Myocyte (in vitro differentiated cells): ENCODE measurements at places on chromosomes 12 and 14. TPM values are rescaled to one million over a fixed set of nuclear protein-coding genes. Genes with fewer than 3 reads are reported as not detected.
A peak's percentile ranks its signal among the peaks of the same experiment; 100 is the strongest.

Gene KRT85
- total RNA-seq = not detected in 2 replicates

GRCh38 chr14:51884086-51884927 is 23.9 kb downstream of the GNG2 start:
- peak; percentile 47 for DNase-seq

DNA sequence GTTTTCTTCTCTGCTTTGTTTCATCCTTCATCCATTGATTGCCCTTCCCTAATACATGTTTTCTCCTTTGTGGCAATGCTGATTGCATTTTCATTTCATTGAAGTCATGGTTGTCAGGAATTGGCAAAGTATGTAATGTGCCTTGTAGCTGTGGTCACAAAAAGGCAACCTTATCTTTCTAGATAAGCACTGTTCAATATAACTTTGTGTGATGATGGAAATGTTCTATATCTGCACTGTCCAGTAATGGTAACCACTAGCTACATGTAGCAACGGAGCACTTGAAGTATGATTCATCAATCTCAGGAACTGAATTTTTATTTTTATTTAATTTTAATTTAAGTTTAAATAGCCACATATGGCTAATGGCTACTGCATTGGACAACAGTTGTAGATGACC is 79.8 kb downstream of the PCNX1 start:
- DNase-seq = no peak

GRCh38 chr12:3672113-3672509 is 80.8 kb downstream of the CRACR2A start:
- no peak for DNase-seq

GRCh38 chr14:20197459-20197858 is 6.8 kb downstream of the OR11G2 start:
- DNase-seq = no peak

Gene SSTR1
- 0.32 and 0.68 TPM in 2 replicates for total RNA-seq

DNA sequence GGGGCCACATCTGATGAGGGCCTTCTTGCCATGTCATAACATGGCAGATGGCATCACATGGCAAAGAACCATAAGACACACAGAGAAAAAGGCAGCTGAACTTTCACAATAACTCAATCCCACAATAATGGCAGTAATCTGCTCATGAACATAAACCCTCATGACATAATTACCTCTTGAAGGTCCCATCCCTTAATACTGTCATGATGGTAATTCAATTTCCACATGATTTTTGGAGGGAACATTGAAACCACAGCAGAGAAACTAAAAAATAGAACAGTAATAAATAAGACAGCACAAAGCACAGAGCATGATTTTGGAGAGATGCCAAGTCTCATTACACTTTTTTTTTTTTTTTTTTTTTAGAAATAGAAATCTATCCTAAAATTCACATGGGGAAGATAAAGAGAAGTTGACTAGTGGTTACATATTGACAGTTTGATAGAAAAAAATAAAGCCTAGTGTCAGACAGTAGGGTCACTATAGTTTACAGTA is 61.8 kb upstream of the ATF7IP start:
- peak; percentile 18 for DNase-seq

DNA sequence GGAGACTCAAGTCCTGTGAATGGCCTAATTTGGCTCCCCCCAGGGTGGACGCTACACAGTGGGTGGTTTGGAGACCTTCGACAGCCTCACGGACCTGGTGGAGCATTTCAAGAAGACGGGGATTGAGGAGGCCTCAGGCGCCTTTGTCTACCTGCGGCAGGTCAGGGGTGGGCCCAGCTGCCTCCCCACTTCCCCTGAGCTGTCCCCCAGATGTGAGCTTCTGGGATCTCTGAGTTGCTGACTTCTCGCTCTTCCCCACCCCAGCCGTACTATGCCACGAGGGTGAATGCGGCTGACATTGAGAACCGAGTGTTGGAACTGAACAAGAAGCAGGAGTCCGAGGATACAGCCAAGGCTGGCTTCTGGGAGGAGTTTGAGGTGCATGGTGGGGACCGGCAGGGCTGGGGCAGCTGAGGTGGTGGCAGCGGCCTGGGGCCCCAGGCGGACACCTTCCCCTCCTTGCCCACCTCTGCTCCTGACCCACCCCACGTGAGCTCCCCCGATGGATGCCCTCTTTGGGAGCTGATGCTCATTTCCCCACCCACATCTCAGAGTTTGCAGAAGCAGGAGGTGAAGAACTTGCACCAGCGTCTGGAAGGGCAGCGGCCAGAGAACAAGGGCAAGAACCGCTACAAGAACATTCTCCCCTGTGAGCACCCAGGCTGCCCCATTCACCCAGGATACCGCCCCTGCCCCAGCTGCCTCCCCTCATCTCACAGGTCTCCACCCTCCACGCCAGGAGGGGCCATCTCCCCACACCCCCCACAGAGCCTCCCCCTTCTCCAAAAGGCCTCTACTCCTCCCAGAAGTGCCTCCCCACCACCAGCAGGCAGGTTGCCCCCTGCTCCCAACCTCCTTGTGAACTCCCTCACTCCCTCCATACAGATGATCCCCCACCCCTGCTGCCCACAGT is 4.2 kb downstream of the PTPN6 start:
- no peak for DNase-seq

Gene GLIPR1
- 15.9 and 20.7 TPM in 2 replicates for total RNA-seq

GRCh38 chr14:29320286-29320685 is 553.7 kb downstream of the FOXG1 start:
- no peak for DNase-seq

Gene GPR65
- total RNA-seq = 0.05 TPM in 1 of 2 replicates, not detected in the other

GRCh38 chr12:115273456-115273855 is 589.5 kb upstream of the TBX3 start:
- DNase-seq = peak; percentile 31

- DNase-seq = no peak
Measured at GRCh38 chr14:84643446-84643845, 886.5 kb upstream of the FLRT2 start.

DNA sequence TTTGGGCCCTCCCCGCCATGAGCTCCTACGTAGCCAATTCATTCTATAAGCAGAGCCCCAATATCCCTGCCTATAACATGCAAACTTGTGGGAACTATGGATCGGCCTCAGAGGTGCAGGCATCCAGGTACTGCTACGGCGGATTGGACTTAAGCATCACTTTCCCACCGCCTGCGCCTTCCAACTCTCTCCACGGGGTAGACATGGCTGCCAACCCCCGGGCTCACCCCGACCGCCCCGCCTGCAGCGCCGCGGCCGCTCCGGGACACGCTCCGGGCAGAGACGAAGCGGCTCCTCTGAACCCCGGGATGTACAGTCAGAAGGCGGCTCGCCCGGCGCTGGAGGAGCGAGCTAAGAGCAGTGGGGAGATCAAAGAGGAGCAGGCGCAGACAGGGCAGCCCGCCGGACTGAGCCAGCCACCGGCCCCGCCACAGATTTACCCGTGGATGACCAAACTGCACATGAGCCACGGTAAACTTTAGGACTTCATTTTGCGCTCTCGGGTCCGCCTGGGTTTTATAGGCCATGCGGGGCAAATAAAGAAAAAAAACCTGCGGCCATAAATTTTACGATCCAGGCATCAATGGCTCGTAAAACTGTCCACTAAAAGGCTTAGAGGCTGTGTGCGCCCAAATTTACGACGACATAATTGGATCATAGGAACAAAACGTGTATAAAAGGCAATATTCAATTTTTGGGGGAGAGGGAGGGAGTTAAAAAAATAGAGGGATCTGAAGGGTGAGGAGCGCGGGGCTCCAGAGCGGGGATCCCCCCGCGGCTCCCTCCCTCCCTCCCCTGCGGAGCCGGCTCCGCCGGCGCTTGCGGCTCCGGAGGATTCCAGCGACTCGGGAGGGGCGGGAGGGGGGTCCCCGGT is 493 bp downstream of the HOXC5 start:
- peak; percentile 62 for DNase-seq

DNA sequence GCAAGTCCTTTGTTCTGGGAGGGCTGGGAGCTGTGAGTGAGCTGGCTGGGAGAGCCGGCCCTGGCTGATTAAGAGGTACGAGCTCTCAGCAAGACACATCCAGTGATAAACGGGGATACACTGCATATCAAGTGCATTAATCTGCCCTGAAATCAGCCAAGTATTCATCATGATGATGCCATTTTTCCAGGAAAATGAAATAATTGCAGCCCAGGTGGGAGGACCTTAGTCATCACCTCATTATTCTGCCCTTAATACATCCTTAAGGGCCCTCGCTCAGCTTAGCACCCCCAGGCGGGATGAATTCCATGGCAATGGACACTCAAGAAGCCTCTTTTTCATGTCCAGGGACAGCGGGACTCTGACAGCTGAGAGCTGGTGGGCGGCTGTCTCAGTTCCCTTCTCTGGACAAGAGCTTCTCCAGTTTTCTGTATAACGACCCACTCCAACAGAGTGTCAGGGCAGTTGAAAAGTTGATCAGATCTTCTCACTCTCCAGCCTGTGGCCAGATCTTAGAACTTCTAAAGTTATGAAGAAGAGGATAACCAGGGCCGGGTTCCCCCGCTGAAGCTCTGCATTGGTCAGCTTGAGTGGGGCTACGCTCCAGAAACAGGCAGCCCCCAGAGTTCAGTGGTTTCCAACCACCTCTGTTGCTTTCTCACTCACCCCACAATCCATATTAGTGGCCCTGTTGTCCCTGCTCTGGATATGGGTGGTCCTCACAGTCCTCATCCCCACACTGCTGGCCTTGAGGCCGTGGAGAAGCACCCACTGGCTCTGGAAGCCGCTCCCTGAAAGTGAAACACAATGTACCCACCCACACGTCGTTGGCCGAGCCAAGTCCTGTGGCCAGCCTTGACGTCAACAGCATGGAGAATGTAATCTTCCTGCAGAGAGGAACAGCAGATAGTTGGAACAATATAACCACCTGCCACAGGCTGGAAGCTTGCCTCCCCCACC is 306.2 kb upstream of the DIO3 start:
- DNase-seq = no peak

DNA sequence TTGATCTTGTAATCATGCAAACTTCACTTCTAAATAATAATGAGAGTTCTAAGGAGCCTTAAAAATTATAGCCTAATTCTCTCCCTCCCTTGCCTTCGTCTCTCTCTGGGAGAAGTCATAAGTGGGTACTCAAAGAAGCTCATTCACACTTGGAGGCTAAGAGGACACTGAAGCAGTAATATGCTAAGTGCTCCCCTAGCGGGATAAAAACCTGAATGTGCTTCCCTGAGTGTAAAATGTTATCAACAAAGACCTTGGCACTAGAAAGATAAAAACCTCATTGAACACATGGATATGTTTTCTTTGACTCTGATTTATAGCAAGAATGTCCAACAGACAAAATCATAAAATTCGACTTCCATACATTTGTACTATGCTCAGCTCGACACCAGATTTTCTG is 337.9 kb upstream of the NOVA1 start:
- DNase-seq = no peak

DNA sequence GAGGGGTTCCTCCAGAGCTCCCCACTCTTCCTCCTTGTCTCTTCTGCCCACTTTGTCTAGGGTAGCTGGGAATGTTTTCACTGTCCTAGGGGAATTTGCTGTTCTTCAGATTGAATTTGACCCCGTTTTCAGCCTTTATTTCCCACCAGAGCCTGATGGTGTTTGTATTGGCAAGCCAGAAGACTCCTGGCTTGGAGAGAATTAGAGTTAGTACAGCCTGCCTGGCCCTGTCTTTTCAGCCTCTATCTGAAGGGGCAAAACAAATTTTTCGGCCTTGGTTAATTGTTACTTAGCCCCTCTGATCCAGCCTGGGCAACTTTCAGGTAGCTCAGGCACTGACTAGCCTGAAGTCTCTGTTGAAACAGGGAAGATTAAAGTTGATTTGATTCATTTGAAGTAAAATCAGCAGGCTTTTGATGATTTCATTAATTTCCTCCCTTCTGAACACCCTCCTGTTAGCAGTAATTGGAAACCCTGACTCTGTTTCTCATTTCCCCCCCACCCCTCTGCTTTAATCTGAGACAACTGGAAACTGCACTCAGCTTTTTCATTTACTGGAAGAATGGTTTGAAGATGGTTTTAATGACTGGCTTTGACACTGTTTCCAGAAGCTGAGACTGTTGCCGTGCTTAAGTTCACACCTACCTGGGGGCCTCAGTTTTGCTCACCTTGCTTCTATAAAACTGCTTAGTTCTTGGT is 63.3 kb downstream of the SUSD6 start:
- DNase-seq = no peak

Gene TOMM20L
- not detected in 2 replicates for total RNA-seq

DNA sequence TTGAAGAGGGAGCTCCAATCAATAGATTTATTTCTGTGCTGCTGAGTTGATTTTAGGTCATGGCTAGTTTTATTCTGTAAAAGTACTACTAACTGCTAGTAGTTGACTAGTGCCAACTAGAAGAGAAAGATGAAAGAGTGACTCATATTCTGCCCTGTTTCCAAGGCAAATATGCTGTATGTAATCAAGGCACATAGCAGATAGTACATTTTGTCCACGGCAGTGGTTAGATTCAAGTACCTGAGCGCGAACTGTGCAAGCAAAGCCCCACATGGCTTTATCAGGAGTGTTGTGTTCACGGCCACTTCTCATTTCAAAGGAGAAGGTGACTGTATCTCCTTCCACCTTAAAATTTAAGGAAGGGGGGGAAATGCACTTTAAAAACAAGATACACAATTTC is 126.8 kb downstream of the TRAFD1 start:
- no peak for DNase-seq

- no peak for DNase-seq
Measured at GRCh38 chr12:52148464-52149181, 43.2 kb downstream of the KRT80 start.

Gene IL23A
- total RNA-seq = 0.51 TPM in 1 of 2 replicates, not detected in the other

GRCh38 chr12:121096199-121096798 is 36.4 kb upstream of the P2RX7 start:
- no peak for DNase-seq
